ENCODE measurements at places on chromosomes 4 and X.

- DNase-seq, result no peak
These were observed 73.2 kb downstream of the ENOX2 start for GRCh38 chrX:130829526-130830515.

DNA sequence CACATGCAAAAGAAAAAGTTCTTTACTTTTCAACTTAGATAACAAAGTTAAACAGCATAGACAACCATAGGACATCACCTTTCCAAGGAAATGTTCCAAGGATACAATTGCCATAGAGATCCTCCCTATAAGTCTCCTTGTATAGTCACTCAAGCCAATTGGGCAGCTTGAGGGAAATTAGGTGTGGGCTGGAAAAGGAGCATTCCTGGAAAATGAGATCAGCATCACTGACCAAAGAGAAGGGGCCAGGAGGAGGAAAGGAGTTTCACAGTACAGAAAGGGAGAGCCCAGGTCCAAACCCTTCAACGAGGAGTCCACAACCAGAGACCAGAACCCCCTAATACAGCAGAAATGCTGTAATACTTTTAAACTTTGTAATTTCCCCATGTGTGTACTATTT, 91.5 kb upstream of the PPARGC1A start:
- DNase-seq, result no peak

DNA sequence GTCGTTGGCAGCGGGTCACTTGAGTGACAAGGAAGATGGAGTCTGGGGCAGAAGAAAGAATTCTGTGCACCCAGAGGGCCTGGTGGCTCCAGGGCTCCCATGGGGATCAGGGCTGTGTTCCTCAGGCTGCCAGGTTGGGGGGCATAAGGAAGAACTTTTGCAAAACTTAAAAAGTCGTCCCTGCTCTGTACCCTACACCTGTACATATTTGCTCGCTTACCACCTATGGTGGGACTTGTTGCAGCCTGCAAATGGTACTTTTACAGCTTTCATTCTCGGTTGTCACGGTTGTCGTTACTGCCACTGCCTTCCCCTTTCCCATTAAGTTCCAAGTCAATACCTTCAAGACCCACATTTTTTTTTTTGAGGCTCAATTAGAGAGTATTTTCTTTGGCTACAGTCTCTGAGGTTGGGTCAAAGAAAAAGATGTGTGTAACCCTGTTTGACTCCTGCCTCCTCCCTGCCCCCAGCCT, 9.1 kb downstream of the ARX start:
- DNase-seq, result no peak

- no peak for DNase-seq
These were observed 16.6 kb downstream of the LRPAP1 start for GRCh38 chr4:3515646-3516045.

DNA sequence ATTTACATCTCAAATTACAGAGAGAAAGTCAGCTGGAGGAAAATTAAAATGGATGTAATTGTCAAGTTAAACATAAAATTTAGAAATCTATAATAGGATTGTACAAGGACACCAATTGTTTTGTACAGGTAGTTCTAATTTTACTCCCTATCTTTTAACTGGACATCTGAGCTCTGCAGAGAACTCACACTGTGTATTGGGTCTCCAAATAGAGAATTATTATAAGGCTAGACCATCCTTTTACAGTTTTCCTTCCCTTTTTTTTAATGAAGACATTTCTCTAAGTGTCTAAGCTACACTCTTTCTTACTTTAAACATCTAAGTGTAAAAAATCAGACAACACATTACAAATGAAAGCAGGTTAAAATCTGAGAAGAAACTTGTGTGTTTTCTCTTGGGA, 78.4 kb upstream of the GC start:
- no peak for DNase-seq

DNA sequence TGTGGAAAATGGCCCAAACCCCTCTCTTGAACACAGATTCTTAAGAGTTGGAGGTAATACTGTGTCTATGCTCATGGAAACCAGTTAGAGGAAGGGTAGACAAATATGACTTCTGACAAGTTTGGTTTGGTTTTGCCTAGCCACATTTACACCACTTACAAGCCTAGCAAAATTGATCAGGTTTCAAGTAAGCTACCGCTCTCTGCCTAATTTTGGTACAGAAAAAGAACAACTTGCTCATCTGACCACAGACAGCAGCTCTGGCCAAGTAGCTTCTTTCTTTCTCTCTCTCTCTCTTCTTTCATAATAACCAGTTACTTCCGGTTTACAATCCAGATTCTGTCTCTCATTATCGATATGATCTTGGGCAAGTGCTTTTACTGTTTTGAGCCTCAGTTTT, 260.0 kb downstream of the GLUD2 start:
- no peak for DNase-seq

DNA sequence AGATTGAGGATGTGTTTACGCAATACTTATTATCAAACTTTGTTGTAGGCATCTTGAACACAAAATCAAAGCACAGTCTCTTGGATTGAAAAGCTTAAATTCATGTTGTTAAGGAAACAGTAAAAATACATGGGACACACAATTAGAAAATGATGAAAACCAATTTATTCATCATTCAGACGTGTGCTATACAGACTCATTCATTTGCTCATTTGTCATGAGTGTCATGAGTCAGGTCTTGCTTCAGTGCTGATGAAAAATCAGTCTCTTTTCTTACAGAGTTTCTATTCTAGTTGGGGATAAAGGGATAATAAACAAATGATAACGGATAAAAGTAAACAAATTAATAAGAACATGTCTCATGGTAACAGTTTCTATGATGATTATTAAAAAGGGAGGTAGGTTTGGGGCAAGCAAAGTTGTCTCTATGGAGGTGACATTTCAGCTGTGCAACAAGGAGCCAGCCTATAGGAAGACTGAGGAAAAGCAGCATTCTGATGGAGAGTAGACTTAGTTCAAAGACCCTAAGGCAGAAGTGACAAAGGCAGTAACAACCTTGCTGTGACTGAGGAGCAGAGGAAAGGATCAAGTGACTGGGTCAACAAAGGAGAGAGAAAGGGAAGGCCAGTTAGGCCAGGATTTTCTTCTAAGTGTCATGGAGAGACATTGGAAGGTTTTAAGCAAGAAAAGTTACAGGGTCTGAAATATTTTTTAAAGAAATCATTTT, 224.0 kb upstream of the HHIP start:
- no peak for DNase-seq

DNA sequence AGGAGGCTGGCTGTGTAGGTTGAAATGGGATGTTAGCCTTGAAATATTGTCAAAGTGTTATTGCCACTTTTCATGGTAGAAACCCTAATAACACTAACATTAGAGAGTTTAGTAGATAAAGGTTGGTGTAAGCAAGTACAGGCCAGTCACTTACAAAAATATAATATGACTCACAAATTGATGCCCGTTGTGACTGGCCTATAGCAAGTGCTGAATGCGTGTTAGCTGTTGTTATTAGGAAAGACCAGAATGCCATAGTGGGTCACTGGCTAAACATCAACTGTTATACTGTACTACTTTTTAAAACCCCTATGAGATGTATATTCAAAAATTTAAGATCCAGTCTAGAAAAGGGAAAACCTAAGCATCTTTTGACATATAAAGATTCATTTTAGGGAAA, 20.4 kb upstream of the GDPD2 start:
- DNase-seq, result no peak

DNA sequence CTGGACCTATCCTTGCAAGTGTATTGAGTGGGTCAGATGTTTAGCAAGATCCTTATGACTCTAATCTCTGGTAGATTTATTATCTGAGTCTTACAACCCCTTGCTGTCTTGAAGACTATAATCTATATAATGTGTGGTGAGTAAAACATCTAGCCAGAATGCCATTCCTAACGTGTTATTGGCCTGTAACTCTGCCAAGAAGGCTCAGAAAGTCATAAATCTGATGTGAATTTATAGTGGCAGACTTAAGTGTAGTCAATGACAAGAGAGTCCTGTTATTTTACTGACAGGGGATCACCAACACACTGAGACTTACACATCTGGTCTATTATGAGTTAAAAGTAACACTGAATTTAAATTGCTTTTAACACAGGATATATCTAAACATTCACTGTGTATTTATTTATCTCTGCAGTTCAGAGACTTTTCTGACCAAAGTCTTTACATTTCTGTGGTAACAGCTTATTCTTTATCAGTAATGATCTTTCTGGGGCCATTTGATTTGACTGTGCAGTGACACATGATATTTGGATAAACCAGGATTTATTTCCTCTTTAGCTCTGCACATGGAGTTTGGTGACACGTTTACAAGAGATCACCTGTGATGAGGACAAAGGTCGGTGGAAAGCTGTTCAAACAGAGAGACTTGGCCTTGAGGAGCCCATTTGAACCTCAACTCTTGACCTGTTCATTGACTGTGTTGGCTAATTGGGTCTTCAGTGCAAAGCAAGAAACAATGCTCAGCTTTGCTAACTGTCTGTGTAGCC, 415.8 kb downstream of the STIM2 start:
- DNase-seq, result no peak

DNA sequence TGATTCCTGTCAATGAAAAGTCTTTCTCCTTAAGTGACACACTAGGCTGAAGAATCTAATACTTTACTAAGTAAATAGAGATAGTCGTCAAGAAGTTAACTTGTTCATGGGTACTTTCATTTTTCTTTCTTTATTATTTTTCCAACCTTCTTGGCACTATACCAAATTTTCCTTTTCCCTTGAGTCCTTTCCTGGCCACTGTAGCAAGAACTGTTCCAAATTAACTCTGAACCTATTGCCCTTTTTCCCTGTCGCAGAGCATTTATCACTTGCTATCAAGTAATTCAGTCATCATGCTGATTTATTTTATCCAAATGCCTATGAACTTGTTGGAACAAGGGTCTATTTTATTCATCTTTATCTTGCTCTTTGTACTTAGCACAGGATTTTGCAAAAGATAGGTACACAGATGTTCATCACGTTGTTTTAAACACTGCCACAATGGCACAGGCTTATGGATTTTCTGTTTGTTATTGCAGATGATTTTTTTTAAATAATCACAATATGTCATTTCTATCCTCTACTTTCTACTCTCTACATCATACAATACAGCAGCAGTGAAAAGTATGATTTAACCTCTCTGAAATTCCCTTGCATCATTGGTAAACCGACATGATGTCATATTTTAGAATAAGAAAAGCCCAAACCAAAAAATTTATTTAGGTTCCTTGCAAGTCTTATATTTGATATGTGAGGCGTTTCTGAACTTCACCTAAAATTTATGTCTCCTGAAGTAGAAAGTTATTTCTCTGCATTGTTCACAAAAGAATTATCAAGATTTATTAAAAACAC, 2352.3 kb downstream of the PCDH7 start:
- no peak for DNase-seq

DNA sequence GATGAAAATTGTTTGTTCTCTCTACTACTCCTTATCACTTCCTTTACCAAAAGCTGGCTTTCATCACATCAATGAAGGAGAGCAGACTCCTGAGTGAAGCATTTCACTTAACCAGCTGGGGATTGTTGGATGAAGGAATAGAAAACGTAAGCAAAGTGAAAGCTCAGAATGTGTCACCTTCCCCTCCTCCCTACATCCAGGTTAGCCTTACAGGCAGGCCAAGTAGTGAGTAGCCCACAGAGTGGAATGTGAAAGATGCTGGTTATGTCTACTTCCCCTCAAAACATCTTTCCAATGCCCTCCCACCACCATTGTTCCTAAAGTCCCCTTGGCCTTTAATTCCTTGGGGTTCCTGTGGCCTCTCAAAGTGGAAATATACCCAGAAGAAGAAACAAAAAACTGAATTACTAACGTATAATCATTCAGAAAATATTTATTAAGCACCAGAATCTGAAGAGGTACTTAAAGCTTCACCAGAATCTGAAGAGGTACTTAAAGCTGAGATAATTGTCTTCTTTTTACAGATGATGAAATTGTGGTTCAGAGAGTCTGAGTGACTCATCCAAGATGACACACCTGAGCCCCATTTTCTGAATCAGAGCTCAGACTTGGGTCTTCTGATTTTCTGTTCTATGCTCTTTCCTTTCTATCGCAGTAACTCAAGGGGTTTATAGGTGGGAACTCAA, 6.5 kb downstream of the P2RY4 start:
- DNase-seq, result no peak

- no peak for DNase-seq
These were observed 407.9 kb downstream of the PCDH18 start for GRCh38 chr4:137124278-137124932.

DNA sequence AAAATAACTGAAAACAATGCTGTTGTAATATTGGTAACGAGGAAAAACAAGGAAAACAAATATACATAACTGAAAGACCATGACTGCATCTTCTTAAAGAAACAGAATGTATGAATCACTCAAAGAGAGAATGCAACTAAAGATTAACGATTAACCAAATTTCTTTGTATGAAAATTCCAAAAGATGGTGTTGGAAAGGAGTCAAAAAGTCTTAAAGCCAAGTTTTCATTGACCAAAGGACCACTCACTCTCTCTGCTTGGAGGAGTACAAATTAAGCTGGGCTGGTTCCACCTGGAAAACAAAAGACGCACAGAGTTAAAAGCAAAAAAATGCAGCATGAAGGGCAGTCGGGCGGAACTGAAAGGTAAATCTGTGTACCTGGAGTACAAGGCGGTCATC, 1.8 kb downstream of the DCAF12L1 start:
- DNase-seq, result no peak

DNA sequence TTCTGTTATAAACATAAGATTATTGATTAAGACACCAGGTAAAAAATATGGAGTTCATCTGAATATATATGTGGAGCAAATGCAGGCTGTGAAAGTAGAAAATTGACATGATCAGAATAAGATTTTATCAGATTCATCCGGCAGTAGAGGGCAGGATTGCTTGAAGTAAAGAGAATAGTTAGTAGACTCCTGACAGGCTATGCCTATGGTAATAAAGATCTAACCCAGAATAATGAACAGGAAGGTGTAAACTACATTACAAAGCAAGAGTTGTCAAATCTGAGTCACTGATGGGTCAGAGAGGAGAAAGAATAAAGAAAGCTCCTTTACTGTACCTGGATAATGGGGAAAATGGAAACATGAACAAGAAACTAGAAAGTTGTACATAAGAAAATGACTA, 20.8 kb upstream of the TMEM184C start:
- DNase-seq, result no peak

DNA sequence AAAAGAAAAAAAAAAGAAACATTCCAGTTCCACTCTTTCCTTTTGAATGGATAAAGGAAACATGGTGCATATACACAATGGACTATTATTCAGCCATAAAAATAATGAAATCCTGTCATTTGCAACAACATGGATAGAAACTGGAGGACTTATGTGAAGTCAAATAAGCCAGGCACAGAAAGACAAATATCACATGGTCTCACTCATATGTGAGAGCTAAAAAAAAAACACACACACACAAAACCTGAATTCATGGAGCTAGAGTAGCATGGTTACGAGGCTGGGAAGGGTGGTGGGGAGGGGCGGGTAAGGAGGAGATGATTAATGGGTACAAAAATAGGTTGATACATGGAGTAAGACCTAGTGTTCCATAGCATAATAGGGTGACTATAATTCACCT, 22.4 kb upstream of the SH3KBP1 start:
- DNase-seq, result no peak
